ENCODE measurements at places on chromosomes 6 and 20. TPM values are rescaled to one million over a fixed set of nuclear protein-coding genes. Genes with fewer than 3 reads are reported as not detected.

Gene BNIP5
- not detected for total RNA-seq

Gene PRR18
- total RNA-seq = not detected

DNA sequence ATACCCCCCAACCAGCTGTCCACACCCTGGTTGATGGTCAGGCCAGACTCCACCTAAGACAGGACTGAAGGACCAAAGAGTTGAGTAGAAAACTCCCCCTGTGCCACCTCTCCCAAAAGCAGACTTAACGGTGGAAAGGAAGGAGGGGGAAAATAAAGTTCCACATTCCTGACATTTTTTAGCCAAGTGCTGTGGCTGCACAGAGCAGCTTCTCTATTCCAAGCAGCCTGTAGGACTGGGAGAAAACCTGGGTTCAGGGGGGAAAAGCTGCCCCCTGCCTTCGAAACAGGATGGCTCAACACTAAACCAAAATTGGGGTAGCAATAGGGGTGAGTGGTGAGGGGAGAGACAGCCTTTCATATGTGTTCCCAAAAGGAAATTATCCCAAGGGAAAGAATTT is 3.6 kb downstream of the TRAM2 start:
- DNase-seq = no peak

DNA sequence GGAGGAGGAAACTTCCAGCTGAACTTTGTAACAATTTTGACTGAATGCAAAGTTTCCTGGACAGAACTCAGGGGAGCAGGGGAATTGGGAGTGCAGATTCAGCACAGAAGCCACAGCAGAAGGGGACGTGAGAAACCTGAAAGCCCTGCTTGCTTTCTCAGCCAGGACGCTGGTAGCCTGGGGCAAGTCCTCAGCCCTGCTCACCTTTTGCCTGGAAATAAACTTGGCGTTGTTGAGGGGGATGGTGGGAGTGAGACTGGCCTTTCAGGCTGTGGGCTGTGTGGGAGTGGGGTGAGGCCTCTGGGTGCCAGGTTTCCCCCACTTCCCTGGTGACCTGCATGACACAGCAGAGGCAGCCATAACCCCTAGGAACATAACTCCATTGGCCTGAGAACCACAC is 238.1 kb upstream of the HS3ST5 start:
- DNase-seq = no peak

DNA sequence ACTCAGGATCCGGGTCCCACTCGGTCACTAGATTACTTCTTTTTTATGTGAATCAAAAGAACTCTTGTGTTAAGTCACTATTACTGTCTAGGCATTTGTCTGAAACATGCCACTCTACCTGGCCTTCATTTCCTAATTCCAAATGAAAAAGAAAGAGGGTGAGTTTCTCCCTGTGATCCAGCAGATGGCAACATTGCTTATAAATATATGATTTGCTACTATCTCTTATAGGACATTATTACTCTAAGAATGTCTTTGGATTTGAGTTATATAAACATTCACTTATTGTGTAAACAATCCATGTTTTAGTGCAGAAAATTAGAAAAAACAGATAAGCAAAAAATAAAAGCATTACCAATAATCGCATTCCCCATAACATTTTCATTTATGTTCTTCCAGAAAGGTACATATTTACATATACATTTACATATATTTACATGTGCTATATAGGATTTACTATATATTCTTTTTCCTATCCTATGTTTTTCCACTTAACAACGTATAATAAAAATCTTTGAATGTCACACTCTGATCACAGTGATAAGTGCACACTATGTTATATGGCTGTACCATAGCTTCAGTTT is 66.9 kb downstream of the FAXC start:
- peak; percentile 24 for DNase-seq

DNA sequence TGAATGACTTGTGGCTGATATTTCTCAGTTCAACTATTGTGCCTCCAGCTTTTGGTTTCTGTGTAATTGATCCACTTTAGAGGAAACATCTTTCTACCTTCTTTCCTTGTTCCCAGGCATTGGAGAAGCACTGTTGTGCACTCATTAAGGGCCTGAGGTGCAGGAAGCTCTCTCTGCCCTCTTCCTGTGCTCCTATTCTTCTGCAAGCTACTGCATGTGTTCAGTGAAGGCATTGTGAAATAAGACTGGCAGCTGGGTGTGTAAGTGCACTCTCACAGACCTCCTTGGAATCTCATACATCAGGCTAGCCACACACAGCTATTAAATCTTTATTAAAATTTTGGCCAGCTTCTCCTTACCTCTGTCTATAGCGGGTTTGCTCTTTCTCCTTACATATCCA is 177.8 kb downstream of the OGFRL1 start:
- DNase-seq = no peak

- no peak for DNase-seq
These were observed 26.4 kb downstream of the ARMC2 start for GRCh38 chr6:108874470-108875160.

Measured in lung microvascular endothelial cell (primary cell).